H4 (cell line): ENCODE measurements at places on chromosomes 4 and X.

- DNase-seq: no peak
Measured at GRCh38 chr4:666436-666810, 7.7 kb downstream of the ATP5ME start.

DNA sequence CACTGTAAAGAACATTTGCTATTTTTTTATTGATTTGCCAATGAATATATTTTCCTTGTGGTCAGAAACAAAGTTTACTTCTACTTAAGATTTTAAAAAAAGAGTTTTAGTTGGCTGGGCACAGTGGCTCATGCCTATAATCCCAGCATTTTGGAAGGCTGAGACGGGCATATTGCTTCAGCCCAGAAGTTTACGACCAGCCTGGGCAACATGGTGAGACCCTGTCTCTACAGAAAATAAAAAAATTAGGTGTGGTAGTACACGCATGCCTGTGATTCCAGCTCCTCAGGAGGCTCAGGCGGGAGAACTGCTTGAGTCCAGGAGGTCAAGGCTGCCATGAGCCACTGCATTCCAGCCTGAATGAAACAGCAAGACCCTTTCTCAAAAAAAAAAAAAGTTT is 36.8 kb downstream of the LRP2BP start:
- peak; percentile 9 for DNase-seq

DNA sequence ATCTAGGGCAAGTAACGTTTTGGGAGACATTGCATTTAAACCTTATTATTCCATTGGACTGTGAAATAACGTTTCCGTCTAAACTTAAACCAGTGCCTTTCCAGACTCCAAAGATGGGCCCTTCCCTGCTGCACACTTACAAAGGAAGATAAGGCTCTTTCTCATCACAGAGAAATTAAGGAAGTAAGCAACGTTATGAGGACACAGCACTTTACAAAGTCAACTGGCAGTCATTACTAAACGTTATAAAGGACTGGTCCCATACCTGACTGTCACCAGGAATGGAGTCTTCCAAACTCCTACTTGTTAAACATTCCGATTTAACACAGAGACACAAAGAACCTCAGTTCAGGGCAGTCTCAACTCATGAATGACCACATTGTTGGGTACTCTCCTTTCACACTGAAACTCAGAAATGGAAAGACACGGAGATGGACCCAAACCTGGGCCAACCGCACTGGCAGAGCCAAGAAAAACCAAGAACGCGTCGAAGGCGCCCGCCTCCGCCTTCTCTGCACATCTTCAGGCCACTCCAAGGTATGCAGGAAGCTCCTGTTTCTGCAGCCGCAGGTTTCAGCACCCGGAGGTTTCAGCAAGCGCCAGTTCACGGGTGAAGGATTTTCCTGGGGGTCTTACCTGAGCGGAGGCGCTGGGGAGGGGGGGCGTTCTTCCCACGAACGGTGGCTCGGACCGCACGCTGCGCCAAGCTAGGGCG is 670 bp downstream of the PAPSS1 start:
- no peak for DNase-seq

- DNase-seq: peak; percentile 71
Measured at GRCh38 chrX:137195991-137196390, 162.2 kb upstream of the GPR101 start.

- DNase-seq: no peak
Measured at GRCh38 chr4:68872643-68873502, 57.1 kb downstream of the UGT2B10 start.

DNA sequence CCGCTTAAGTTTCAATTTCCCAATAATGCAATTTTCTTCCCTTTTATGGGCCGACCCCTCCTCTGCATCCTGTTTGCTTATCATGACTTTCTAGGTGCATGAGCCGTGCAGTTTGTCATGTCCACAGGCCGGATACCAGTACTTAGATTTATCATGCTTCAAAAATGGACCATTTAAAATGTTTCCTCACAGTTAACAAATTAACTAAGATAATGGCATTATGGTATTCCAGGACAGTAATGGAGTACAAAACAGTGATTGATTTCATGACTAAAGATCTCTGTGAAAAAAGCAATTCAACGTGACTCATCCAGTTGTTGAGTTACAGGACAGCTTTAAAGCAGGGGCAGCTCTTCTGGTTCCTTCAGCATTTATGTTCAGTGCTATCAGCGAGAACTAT is 23.0 kb downstream of the SNX25 start:
- DNase-seq: no peak

GRCh38 chr4:71498002-71498401 is 159.2 kb downstream of the SLC4A4 start:
- DNase-seq: peak; percentile 34

DNA sequence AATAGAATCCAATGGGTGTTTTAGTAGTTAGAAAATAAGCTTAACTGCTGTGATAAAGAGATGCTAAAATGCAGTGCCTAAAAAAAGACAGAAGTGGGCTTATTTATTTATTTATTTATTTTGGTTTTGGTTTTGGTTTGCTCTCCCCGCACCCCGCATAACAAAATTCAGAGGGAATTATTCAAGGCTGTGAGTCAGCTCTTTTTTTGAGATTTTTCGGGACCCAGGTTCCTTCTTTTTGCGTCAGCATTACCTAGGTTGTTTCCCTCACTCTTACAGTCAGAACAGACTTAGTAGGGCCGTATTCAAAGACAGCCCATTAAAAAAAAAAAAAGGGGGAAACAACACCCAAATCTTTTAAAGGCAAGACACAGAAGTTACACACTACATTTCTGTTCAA is 1495.5 kb upstream of the ADGRL3 start:
- DNase-seq: peak; percentile 6

GRCh38 chrX:151679798-151680402 is 15.4 kb upstream of the PRRG3 start:
- no peak for DNase-seq

GRCh38 chr4:79653871-79654270 is 245.8 kb upstream of the GK2 start:
- DNase-seq: no peak

DNA sequence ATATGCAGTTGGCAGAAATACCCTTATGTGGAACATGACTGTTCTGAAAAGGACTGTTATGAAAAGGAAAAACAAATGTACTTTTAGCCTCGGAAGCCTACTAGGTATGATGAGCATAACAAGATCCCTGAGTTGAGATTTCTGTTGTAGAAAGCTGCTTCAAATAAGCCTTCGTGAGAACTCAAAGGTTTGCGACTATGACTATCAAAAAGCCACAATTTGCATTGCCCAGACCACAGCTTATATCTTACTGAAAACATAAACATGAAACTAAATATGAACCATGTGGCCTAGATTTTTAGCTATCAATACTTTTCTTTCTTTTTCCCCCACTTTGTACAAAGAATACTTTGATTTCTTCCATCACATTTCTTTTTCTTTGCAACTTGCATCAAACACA is 398.2 kb upstream of the LCORL start:
- no peak for DNase-seq

DNA sequence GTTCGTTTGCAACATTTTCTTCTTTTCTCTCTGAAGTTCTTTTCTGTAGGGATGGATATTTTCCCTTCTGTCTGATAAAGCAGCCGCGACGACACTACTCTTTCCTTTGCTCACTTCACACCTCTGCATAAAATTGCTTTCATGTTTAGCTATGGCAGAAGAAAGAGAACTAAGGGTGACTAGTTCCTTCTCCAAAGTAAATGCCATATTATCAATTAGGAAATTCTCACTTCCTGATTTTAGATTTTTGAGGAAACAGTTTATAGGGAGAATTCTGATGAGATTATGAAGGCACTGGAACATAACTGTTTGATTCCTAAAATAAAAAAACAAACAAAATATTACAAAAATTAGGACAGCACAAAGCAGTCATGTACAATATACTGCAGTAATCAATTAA is 29.2 kb downstream of the FANCB start:
- no peak for DNase-seq

DNA sequence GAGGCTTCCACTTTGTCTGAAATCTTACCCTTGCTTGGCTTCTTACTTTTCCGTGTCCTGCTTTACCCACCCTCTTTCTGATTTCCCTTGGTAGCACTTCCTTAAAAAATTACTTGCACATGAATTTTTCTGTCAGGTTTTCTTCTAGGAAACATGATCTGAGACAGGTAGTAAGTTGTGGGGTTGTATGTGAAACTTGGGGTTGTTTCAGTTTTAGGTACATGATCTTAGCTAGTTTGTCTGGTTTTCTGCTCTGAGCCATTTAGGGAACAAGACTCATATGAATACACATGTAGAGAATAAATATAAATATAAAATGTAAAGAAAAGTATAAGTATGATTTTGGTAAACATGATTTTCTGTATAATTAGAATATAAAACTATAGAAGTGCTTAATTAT is 17.4 kb upstream of the ARMCX2 start:
- DNase-seq: no peak

DNA sequence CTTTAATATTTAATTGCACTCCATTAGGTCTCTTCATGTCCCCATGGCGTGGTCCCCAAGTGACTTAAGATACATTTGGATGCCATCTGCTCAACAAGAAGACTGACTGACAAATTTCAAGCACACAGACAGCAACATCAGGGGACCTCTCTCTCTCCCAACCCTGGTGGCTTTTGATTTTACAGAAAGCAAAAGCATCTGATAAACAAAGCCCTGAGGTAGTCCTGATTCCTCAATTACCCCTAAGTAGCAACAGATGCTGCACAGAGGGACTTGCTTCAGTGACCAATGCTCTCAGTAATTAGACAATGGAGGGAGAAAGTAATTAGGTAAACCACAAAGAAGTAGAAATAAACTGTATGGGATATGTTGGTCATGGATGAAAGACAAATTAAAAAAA is 426.4 kb downstream of the INPP4B start:
- DNase-seq: no peak

- no peak for DNase-seq
Measured at GRCh38 chr4:100461807-100462605, 55.8 kb downstream of the EMCN start.

DNA sequence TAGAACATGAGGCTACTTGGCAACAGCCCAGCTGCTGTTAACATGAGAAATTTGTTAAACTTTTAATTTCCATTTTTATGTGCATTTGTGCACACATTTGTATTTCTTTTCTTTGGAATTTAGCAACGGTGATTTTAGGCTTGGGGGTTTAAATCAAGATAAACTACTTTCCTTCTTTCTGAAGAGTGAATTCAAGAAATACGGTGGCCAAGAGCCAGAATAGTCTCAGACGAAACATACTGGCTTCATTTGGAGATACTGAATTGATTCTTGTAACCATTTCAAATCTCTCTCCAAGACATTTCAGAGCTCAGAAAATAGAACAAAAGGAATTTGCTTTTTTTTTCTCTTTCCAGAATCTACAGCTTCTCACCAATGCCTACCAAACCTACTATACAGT is 134.1 kb upstream of the SCML1 start:
- DNase-seq: no peak

DNA sequence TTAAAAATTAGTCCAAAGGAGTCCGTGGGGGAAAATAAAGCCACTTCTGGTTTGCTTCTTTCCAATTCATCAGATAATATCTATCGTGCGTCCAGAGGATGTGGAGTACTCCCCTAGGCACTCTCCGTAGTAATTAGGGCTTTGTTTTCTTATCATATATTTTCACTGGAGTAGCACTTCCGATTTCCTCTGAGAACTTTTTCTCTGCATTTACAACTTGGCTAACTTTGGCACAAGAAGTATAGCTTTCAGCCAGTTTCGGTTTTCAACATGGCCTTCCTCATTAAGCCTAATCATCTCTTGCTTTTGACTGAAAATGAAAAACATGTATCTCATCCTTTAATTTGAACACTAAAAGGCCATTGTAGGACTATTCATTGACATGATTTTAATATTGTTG is 80.5 kb downstream of the CASP3 start:
- no peak for DNase-seq

DNA sequence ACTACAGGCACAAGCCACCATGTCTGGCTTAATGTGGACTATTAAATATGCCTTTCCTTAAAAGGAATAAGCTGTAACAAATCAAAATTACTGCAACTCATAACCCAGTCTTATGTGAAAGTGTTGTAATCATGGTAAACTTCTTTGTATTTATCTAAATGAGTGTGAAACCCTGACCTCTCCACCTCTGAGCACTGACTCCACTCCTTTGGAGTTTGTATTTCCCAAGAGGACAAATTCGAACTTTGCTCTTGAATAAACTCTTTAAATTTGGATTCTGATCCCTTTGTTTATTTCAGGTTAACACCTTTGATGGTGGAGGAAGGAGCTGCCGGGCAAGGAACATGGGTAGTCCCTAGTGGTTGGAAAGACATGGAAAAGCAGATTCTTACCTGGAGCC is 48.3 kb upstream of the FAM9A start:
- DNase-seq: no peak

GRCh38 chr4:182562350-182562749 is 319.1 kb downstream of the TENM3 start:
- DNase-seq: no peak

DNA sequence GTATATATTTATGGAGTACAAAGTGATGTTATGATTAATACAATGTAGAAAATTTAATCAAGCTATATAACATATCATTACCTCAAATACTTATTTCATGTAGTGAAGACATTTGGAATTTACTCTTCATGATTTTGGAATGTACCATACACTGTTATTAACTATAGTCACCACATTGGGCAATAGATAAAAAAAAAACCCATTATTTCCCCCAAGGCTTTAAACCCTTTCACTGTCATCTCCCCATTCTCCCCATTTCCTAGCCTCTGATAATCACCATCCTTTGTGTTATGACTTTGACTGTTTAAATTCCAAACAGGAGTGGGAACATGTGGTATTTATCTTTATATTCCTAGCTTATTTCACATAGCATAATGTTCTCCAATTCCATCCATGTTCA is 2189.1 kb upstream of the AGA start:
- DNase-seq: no peak

DNA sequence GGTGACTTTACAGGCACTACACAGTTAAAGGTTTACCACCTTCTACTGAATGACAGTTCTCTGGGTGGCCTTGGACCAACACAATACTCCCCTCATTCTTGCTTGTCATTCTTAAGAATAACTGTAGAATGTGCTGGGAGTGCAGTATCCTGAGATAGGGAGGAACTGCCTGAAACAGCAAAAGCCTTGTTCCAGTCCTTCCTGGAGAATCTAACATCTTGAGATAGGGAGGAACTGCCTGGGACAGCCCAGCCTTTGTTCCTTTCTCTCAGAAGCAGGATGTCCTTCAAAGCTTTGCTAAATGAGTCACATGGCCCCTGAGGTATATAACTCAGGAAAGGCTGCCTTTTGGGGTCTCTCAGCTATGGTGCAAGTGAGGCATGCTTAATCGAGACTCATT is 145.7 kb upstream of the MBNL3 start:
- no peak for DNase-seq

DNA sequence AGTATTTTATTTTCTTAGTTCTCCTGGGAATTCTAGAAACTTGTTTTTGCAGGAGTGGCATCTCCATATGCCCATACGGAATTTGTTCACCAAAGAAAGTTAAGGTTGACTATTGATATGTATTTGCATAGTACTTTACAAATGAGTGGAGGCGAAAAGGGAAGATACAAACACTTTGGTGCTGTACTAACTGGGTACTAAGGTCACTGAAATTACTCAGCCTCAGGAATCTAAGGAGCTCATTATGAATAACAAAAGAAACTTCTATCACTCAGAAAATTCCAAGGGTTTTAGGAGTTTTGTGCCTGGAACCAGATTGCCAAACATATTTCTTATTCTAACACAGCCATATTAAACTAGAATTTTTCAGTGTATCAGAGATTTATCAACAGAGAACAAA is 27.4 kb upstream of the TMPRSS11B start:
- DNase-seq: no peak

GRCh38 chr4:54440394-54441136 is 211.5 kb downstream of the PDGFRA start:
- peak; percentile 15 for DNase-seq

- no peak for DNase-seq
Measured at GRCh38 chr4:38382520-38382919, 281.5 kb upstream of the KLF3 start.
